ENCODE measurements at places on chromosomes 3 and 15.

DNA sequence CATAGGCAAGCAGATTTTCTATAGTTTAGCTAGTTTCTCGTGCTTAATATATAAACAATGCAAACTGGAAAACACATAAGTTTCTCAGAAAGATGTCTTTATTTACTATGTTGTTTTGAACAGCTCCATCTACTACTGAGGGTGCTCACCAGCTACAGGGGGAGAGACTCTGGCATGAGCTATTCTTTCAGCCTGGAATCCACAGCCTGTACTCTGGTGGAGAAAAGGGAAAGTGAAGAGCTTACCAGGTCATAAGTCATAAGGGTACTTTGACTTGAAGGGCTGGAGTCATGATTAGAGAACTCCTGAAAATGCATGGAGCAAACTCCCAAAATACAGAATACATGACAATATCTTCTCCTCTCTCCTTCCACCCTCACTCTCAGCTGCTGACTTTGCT lies 4.4 kb upstream of the AVEN start:
- no peaks in the 10 kb centered on the region for H3K36me3 ChIP-seq
- H3K27ac ChIP-seq: no peak overlapping the region
- H3K27me3 ChIP-seq: peaks cover 3% of the 10 kb centered on the region
- no peak overlapping the region for H3K4me3 ChIP-seq

GRCh38 chr3:133169331-133170068 lies 131.3 kb downstream of the TMEM108 start:
- no peak overlapping the region for H3K4me3 ChIP-seq
- DNase-seq: no peak
- no peaks in the 10 kb centered on the region for H3K4me1 ChIP-seq

DNA sequence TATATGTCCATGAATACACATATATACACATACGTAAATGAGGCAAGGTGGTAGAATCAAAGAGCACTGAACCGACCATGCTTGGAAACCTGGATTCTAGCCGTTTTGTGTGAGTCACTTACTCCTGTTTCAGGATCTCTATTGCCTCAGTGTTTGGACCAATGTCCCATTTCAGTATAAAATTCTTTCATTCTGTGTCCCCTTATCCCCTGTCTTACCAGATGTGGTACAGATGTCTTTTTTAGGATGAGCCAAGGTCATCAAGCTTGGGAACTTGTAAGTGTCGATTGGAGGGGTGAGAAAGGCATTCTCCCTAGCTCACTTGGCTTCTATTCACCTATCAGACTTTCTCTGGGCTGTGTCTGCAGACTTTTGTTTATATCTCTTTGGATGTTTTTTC lies 139.9 kb upstream of the CHL1 start:
- H3K27me3 ChIP-seq: no peaks in the 10 kb centered on the region
- H3K4me3 ChIP-seq: no peak overlapping the region
- no peak for DNase-seq
- H3K36me3 ChIP-seq: no peaks in the 10 kb centered on the region

DNA sequence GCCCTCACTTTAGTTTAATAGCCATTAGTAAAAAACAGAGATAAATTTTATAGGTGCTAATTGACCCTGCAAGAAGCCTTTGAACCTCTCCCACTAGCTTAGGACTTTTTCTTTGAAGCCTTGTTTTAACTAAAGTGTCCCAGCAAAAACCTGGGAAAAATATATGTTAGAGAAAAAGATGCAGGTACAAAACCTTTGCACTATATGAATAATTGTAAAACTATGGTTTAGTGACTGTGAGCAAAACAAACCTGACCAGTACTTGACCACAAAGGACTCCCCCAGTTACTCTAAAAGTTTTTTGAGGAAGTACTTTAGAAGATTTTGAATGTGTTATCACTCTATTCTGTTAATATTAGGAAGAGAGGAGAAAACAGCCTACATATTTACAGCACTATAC lies 123.3 kb upstream of the TP63 start:
- no peaks in the 10 kb centered on the region for H3K36me3 ChIP-seq
- DNase-seq: no peak
- peaks cover 1% of the 10 kb centered on the region for H3K4me1 ChIP-seq
- H3K27me3 ChIP-seq: no peaks in the 10 kb centered on the region
- no peak overlapping the region for H3K4me3 ChIP-seq

GRCh38 chr3:174441588-174442301 lies 417.4 kb upstream of the NAALADL2 start:
- H3K27ac ChIP-seq: no peak overlapping the region
- H3K36me3 ChIP-seq: no peaks in the 10 kb centered on the region
- H3K27me3 ChIP-seq: peaks cover 30% of the 10 kb centered on the region

GRCh38 chr15:37751401-37751800 lies 183.0 kb upstream of the TMCO5A start:
- no peaks in the 10 kb centered on the region for H3K27me3 ChIP-seq
- no peaks in the 10 kb centered on the region for H3K4me1 ChIP-seq
